ENCODE measurements at places on chromosomes 4 and X.
A peak's percentile ranks its signal among the peaks of the same experiment; 100 is the strongest.

- DNase-seq = no peak
These were observed 471.7 kb upstream of the HS3ST1 start for GRCh38 chr4:11900359-11900758.

DNA sequence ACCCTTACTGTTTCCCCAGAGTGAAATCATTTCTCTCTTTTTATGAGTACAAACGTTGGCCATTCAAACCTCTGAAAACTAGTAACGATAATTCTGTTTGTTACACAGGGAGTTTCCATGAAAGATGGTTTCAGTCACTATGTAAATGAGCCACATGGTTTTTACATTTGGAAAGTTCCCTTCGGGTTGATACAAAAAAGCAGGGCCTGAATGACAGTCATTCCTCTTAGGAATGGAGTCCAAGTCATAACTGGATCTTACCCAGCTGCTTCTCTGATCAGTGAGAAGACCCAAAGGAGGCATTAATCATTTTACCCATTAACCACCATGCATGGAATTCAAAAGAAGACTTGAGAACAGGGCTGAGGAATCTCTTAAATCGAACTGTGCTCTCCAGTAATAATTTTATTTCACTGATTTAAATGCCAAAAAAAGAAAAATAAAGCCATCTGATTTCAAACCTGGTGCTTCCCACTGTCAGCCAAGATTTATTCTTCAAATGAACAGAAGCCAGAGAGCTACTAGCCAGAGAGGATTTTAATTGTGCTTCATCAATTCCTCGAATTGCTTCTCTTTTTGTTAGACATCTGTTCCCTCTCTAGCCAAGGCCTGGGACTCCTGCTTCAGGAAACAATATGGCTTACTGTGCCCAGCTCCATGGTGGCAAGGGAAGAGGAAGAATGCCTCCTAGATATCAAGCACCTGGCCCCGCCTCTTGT lies 3.2 kb downstream of the SOWAHB start:
- DNase-seq = no peak

GRCh38 chr4:74423104-74423503 lies 21.8 kb upstream of the AREG start:
- no peak for DNase-seq

GRCh38 chrX:153568451-153569011 lies 30.4 kb downstream of the CCNQ start:
- DNase-seq = no peak

DNA sequence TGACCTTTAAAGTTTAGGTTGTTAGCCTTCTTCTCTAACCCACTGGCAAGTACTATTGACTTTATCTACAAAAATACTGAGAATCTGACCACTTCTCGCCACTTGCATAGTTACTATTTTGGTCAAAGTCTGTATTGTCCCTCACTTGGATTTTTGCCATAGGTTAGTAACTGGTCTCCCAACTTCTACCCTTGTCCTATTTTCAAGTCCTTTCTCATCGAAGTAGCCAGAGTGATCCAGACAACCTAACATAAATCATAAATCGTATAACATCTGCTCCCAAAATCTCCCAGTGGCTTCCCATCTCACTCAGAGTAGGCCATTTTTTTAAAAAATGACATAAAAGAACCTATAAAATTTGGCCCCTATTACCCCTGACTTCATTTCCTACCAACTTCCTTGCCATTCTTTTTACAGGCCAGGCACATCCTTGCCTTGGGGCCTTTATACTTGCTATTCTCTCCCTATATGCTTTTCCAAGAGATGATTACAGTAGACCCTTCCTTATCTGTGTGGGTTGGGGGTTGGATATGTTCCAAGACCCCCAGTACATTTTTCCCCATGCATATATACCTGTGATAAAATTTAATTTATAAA lies 29.0 kb downstream of the WDFY3 start:
- no peak for DNase-seq

- DNase-seq = no peak
These were observed 332.6 kb downstream of the DTHD1 start for GRCh38 chr4:36614011-36614410.

DNA sequence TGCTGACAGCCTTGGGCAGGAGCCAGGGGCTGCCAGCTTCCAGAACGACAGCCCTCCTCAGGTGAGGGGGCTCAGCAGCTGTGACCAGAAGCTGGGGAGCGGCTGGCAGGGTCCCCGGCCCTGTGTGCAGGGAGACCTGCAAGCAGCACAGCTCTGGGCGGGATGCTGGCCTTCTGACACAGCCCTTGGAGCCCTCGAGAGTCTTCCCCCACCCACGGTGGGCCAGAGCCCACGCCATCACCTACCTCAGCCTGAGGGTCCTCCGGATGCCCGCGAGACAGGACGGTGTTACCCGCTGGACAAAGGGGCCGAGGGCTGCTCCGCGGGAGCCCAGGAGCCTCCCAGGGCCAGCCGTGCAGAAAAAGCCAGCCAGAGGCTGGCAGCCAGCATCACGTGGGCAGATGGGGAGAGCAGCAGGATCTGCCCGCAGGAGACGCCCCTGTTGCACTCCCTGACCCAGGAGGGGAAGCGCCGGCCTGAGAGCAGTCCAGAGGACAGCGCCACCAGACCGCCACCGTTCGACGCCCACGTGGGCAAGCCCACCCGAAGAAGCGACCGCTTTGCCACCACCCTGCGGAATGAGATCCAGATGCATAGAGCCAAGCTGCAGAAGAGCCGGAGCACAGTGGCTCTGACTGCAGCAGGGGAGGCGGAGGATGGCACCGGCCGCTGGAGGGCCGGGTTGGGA lies 71.8 kb upstream of the CLDN34 start:
- no peak for DNase-seq

DNA sequence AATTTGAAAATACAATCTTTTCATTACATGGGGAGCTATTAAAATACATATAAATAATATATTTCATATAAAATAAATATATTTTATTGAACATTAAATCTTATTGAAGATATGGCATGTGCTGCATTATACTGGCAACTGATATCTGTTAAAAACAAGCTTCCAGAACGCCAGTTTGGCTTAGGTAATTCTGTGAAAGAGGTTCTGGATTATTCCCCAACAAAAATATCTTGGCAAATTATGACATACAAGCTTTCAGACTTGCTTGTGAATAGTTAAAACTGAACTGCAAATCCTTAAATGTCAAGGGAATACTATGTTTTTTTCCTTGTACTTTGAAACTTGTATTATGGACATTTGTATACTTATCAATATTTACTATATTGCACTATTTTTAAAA lies 210.2 kb upstream of the LCORL start:
- no peak for DNase-seq

- no peak for DNase-seq
These were observed 30.6 kb downstream of the ANK2 start for GRCh38 chr4:113080050-113080449.

DNA sequence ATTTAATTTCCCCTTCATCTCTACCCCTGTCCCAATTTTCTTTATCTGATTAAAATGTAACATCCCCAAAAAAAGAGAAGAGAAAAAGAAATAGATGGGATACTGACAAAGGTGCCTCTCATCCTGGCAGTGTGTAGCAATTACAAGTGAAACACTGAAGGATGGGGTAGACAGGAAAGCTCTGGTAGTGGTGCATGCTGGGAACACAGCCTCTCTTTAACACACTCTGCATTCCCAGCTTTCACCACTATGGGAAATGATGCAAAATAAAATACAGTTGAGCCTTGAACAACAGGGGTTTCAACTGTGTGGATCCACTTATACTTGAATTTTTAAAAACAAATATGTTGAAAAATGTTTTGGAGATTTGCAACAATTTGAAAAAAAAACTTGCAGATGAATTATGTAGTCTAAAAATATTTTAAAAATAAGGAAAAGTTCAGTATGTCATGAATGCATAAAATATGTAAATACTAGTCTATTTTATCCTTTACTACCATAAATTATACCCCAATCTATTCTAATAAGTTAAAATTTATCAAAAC lies 239.2 kb upstream of the DDX53 start:
- no peak for DNase-seq

DNA sequence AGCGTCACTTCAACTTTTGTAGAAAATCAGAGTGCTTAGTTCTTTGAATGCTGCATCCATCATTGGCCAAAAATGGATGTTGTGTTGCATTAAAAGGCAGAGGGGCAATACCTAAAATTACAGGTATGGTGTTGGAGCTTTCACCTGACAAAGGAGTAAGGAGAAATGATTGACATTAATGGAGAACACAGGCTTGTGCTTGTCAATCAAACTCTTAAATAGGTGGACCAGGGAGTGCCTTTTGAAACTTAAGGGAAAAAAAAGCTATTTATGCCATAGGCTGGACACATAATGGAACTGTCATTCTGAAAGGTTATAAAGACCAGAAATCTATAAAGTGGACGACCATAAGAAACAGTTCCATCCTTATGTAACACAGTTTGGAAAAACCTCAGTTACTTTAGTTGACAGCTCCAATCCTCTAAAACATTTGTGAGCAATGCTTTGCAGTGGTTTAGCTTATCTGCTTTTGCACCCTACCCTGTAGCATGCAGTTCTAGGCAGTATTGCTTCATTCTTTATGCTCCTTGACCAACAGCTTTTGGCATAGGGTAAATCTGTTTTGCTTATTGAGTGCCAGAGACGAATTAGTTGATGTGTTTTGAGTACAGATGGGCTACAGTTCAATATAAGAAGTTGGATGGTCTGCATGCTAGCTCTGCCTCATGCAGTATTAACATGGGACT lies 2.4 kb downstream of the HADH start:
- no peak for DNase-seq

DNA sequence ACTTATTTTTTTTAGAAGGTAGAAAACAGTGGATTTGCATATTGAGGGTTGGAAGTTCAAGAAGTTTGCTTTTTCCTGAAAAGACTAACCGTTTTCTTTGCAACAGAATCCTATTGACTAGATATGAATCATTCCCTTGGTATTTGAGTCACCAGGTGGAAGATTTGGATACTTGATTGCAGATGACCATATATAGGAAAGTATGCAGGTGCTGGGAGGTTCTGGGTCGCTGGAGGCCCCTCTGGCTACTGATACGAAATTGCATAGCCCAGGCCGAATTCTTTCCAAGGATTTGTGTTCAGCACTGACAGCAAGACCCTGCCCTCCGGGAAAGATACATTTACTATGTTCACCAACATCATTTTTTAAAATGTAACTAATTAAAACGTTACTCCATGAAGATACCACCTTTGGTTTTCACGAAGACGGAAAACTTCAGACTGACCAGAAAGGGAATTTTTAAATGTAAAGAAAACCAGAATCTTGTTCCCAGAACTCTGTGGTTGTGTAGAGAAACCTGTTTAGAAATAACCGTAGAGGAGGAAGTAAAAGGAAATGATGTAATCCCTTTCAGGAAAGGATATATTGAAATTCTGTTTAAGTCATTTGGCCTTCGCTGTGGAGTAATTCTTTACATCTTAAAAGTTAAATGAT lies 946 bp downstream of the ANXA3 start:
- peak; percentile 15 for DNase-seq

DNA sequence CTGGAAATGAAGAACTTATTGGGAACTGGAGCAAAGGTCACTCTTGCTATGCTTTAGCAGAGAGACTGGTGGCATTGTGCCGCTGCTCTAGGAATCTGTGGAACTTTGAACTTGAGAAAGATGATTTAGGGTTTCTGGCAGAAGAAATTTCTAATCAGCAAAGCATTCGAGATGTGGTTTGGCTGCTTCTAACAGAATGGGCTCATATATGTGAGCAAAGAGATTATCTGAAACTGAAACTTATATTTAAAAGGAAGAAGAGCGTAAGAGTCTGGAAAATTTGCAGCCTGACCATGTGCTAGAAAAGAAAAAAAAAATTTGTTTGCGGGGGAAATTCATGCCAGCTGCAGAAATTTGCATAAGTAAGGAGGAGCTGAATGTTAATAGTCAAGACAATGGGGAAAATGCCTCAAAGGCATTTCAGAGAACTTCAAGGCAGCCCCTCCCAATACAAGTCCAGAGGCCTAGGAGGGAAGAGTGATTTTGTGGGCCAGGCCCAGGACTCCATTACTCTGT lies 35.9 kb upstream of the PAPSS1 start:
- DNase-seq = no peak
